NCI-H526 (cell line): ENCODE measurements at places on chromosomes 1 and 21.

DNA sequence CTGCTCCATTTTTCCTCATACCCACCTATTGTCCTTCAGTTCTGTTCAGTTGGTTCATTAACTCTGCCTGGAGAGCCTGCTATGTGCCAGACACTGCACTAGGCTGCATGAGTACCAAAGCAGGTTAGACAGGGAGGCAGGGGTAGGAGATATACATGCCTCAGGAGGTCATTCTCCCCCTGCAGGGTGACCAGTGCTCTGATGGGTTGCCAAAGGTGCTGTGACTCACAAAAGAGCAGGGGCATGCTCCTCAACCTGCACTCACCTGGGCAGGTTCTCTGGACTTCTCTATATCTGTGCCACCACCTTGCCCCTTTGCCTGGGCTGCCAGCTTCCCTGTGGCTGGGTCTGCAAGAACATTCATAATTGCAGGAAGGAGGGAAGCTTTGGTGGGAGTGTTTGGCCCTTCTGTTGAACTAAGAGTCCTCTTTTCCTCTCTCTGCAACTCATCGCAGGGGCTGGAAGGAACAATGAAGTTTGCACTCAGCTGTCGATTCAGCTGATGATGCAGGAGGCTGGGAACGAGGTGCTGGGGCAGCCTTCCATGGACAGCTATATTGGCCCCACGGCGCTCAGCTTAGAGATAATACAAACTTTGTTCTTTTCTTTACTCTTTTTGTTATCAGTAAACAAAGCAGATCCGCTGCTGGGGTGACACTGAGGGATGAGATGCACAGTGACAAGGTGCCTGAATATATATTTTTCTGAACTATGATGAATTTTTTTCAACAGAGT lies 356.4 kb upstream of the PLXNA2 start:
- DNase-seq, result no peak

DNA sequence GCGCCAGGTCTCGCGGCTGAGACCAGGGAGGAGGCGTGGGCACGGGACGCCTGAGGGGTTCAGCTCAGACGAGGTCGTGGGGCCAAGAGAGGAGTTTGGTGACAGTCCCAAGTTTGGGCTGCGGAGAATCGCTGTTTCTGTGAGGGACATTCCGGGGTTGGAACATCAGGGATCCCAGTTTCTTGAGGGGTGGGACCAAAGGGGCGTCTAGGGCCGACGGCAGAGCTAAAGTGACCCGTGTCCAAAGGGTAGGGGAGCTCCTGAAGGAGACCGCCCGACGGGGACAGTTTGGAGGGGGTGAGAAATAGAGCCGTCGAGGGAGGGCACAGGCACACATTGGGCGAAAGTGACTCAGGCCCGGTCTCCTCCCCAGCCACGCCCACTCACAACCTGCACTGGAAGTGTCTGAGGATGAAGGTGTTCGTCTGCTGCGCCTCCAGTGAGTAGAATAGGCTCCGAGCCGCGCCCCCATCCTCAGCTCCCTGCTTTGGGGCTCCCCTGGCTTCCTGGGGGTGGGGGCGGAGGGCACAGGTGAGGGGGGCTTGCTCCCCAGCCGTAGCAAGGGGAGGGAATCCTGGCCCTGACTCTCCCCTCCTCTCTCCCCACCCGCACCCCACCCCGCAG lies 7.0 kb downstream of the EFNA3 start:
- peak; percentile 79 for DNase-seq

- DNase-seq, result no peak
Observed at GRCh38 chr1:23732363-23733224, 10.7 kb upstream of the ELOA start.

DNA sequence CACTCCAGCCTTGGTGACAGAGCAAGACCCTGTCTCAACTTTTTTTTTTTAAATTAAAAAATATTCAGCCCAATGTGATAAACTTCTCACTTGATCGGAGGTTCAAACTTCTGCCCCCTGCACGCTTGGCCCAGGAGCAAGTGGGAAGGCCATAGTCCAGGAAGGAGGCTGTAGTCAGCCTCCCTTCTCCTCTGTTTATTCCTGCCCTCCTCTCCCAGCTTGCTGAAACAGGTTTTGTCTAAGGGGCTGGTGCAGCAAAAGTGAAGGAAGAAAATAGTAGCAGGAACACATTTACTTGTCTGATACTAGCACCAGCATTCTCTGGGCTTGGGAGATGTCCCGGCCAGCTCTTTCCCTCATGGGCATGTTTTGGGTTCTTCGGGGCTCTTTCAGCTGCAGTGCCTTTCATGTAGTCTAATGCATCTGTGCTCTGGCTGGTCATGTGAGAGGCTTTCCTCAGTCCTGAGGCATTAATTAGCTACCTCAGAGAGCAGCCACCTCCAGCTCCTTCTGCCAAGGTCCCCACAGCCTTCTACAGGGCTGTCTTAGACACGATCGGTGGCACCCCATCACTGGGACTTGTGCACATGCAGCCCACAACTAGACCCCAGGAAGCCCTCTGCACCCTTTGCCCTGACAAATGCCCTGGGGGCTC lies 12.9 kb downstream of the SLC44A3 start:
- DNase-seq, result no peak

GRCh38 chr1:18922319-18922726 lies 20.0 kb upstream of the ALDH4A1 start:
- no peak for DNase-seq

- DNase-seq, result no peak
Observed at GRCh38 chr1:16101623-16102022, 28.2 kb upstream of the FAM131C start.

- no peak for DNase-seq
Observed at GRCh38 chr1:8860738-8861516, 17.6 kb downstream of the ENO1 start.

DNA sequence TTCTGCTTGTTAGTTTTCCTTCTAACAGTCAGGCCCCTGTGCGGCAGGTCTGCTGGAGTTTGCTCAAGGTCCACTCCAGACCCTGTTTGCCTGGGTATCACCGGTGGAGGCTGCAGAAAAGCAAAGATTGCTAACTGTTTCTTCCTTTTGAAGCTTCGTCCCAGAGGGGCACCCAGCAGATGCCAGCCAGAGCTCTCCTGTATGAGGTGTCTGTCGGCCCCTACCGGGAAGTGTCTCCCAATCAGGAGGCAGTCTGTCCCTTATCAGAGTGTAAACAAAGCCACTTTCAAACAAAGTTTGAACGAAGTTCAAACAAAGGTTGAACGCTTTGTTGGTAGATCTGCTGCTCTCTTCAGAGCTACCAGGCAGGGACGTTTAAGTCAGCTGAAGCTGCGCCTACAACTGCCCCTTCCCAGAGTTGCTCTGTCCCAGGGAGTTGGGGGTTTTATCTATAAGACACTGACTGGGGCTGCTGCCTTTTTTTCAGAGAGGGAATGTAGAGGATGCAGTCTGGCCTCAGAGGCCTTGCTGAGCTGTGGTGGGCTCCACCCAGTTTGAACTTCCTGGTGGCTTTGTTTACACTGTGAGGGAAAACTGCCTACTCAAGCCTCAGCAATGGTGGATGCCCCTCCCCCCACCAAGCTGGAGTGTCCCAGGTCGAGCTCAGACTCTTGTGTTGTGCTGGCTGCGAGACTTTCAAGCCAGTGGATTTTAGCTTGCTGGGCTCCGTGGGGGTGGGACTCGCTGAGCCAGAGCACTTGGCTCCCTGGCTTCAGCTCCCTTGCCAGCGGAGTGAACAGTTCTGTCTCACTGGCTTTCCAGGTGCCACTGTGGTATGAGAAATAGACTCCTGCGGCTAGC lies 401.8 kb downstream of the SRGAP2C start:
- DNase-seq, result no peak

- DNase-seq, result no peak
Observed at GRCh38 chr1:146032631-146033219, 11.2 kb upstream of the HJV start.

- no peak for DNase-seq
Observed at GRCh38 chr1:111190931-111191451, 9.5 kb downstream of the DENND2D start.

DNA sequence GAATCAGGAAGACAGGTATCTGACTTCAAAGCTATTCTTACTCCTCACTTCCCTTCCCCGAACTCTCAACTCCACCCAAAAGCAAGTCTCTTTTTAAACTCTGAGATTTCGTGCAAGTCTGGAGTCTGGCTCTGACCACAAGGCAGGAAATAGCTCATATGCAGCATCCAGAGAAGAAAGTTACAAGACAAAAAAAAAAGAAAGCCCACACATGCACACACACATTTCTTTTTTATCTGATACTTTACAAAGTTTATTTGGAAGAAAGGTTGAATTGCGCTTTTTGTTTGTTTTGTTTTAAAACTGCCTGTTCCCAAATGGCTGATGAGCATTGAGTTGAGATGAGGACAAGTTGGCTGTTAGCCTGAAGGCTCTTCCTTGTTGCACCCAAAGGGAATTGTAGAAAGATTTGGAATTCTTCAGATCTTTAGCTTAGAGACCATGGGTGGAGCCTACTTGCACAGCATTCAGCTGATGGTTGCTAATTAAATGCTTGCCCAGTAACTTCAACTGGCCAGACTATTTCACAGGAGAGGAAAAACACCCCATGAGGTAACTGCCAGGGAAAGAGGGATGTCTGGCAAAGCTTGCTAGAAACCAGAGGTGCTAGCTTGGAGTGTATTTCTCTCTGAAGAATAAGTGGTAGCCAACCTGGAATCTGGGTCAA lies 490.3 kb downstream of the TTLL7 start:
- no peak for DNase-seq

DNA sequence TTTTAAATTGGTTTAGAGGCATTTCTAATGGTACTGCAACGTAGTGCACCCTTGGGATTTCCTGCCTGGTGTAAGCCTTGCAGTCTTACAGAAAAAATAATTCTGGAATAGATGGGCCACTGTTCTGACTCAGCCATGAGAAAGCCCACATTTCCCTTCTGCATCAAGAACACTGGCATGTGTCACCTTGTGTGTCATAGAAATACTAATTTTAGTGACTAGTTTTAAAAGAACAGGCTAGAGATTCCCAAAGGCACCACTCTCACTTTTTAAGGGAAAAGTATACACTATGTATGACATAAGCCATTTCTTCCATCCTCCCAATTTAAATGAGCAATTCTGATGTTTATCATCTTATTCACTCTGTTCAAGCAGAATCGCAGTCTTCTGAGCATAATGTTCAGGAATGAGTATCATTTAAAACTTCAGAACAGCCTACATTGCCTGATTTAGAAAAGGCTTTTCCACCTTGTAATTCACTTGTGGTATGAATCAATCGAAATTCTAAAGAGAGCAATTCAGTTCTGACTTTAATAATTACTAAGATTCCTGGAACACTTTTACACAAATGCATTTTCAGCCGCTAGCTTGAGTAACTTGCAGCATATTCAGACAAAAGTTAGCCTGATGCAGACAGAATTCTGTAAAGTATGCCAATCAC lies 18.8 kb downstream of the RGS13 start:
- DNase-seq, result no peak

DNA sequence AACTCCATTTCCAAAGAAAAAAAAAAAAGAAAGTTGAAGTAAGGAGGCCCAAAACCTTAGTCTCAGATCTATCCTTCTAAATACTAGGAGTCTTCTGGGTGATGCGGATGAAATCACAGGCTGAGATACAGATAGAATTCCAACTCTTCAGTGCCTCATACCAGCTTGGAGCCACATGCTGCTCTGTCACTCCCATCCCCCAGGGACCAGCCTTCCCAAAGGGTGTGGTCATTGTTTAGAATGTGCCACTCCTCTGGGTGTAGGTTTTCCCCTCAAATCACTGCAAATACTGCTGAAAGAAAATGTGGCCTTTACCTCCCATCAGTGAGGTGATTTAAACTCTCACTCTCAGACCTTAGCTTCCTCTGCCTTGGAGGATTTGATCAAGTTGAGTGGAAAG lies 112.9 kb downstream of the CDC7 start:
- no peak for DNase-seq

- no peak for DNase-seq
Observed at GRCh38 chr1:90922996-90923395, 98.8 kb downstream of the ZNF644 start.

DNA sequence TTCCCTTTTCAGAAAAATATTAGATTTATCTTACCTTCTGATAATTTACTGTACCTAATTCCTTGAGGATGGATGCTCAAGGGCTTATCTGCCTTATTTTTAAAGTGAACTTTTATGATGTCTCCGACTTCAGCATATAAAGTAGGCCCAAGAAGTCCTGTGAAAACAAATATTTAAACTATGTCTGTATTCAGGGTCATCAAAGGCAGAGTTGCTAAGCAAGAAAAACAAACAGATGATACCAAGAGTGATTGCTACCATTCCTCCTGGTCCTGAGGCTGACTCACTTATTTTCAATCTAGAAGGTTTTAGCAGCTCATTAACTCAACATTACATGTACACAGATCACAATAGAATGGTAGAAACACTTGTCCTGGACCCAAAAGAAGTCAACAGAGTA lies 14.1 kb downstream of the F5 start:
- DNase-seq, result no peak

GRCh38 chr1:13992489-13993285 lies 292.7 kb downstream of the PRDM2 start:
- no peak for DNase-seq

DNA sequence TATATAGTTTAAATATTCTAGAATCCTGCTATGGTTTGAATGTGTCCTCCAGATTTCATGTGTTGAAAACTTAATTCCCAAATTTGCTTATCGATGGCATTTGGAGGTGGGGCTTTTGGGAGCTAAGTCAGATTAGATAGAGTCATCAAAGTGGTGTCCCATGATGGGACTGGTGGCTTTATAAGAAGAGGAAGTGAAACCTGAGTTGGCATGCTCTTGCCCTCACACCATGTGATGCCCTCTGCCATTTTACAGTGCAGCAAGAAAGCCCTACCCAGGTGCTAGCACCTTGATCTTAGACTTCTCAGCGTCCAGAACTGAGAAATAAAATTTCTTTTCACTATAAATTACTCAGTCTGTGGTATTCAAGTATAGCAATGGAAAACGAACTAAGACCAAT lies 111.3 kb downstream of the TGFB2 start:
- no peak for DNase-seq

DNA sequence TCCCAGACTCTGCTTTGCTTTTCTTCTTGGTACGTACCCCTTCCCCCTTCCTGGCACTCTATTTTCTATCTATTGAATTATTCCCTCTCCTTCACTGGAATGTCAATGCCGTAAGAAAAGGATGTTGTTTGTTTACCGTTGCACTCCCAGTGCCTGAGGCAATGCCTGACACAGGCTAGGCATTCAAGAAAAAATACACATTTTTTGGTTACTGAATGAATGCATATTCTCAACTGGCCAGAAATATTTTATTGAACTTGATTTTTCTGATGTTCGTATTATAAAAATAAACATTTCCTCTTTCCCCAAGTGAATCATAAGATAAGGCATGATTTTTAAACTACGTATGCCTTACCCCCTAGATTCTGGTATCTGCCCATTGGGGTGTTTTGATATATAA lies 41.2 kb downstream of the GNG12 start:
- DNase-seq, result no peak

DNA sequence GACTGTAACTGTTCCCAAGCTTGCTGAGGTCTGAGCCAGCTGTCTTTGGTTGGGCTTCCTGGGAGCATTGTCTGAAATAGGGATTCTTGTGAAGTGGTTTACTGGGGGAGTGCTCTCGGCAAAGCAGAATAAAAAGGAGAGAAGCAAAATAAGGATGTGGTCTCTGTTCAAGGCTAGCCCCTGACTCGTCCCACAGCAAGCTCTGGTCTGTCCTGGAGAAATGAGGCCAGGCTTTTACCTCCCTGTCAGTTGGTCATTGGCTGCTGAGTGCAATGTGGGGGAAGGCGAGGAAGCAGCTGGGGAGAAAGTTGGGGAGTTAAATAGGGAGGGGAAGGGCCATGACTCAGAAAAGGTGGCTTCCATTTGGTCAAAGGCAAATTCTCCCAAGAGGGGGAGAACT lies 303.9 kb upstream of the DUSP10 start:
- no peak for DNase-seq

GRCh38 chr1:231699784-231700183 lies 73.2 kb downstream of the DISC1 start:
- no peak for DNase-seq
